ENCODE measurements at places on chromosomes 6 and 20.

- DNase-seq = no peak
Observed at GRCh38 chr6:161639772-161640171, 365.9 kb upstream of the AGPAT4 start.

GRCh38 chr20:43322851-43323250, 133.1 kb upstream of the PTPRT start:
- no peak for DNase-seq

DNA sequence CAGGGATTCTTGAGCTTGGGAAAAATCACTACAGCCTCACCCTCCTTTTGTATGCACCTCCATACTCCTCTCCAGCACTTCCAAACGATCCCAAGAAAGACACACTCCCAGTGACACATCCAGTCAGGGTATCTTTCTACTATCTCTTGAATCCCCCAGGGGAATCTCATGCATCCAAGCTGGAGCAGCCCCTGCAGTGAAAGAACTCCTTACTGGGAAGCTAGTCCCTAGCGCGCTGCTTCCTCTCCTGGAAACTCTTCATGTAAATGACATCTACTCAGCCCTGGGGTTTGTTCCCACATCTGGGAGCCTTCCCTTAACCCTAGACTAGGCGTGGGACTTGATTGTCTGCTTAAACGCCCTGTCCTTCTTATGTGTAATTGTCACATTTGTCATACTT, 329.1 kb upstream of the QKI start:
- no peak for DNase-seq

DNA sequence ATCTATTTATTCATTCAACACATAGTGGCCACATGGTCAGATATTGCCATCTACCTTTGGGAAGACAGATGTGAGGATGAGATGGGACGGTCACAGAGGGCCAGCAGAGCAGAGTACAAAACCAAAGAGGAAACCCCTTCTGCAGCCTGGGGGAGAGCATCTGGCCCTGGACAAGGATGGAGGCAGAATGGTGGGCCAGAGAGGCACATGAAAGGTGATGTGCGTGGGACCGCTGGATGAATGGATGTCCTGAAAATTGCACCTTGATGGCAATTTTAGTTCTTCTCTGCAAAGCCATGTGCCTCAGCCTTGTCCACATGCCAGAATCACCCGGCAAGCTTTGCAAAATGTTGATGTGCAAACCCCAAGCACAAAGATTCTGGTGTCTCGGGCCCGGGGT, 77.4 kb upstream of the CD93 start:
- no peak for DNase-seq

DNA sequence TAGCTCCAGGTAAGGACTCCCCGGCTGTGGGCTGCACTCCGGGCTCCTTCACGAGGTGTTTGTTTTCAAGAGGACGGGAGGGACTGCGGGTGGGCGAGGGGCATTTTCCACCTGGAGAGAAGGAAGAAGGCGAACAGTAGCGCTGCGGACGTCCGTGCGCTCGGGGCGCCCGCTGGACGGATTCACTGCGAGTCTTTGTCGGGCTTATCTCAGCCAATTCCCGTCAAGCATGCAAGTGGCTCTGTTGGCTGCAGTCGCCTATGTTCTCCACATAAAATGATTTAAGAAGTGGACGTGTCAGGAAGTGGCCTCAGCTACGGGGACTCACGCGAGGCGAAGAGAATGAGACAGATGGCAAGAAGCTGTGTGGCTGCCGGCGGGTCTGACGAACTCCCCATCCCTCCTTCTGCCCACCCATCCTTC, 332 bp downstream of the GRIK2 start:
- DNase-seq = no peak

GRCh38 chr20:25178563-25179438, 16.7 kb upstream of the ENTPD6 start:
- no peak for DNase-seq
